ENCODE measurements at places on chromosomes 13 and 19. TPM values are rescaled to one million over a fixed set of nuclear protein-coding genes. Genes with fewer than 3 reads are reported as not detected.

TTYH1 gene
- total RNA-seq, result 10.4 TPM

FBXO17 gene
- 16.0 TPM for total RNA-seq

PLK5 gene
- 1.1 TPM for total RNA-seq

AZU1 gene
- 0.21 TPM for total RNA-seq

MED4 gene
- 49.1 TPM for total RNA-seq

B9D2 gene
- 6.8 TPM for total RNA-seq

KCNN1 gene
- 19.3 TPM for total RNA-seq

PCP2 gene
- total RNA-seq, result not detected

CILP2 gene
- total RNA-seq, result 0.23 TPM

GNG8 gene
- total RNA-seq, result not detected

GRIK5 gene
- 18.4 TPM for total RNA-seq

GRCh38 chr19:31658993-31659896 lies 310.0 kb upstream of the TSHZ3 start:
- no peaks in the 10 kb centered on the region for H3K4me1 ChIP-seq
- no peak overlapping the region for H3K27ac ChIP-seq
- H3K27me3 ChIP-seq, result no peaks in the 10 kb centered on the region
- no peak overlapping the region for H3K4me3 ChIP-seq

DNA sequence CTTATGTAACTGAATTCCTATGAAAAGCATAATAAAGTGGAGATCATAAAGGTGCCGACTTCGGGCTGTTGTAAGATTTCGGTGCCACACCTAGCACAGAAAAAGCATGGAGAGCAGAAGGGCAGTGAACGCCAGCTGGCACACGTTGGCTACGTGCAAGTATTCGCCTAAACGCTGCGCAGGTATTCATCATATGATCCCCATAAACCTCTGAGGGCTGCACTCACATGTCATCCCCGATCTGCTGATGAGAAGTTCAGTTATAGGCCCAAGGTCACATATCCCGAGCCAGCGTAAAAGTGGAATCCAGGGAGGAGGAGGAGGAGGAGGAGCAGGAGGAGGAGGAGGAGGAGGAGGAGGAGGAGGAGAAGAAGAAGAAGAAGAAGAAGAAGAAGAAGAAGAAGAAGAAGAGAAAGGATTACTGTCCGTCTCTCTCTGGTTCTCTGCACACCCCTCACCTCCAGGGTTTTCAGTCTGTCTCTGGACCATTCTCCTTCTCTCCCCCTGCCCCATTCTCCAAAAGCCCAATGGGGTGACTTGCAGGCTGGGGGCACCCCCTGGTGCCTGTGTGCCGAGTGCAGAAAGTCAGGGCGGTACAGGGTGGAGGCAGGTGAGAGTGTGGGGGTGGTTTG lies 18.6 kb upstream of the CYP2S1 start:
- peaks cover 8% of the 10 kb centered on the region for H3K4me1 ChIP-seq
- DNase-seq, result no peak
- no peaks in the 10 kb centered on the region for H3K36me3 ChIP-seq
- peak overlapping the region; percentile 14 for H3K4me3 ChIP-seq
- H3K27me3 ChIP-seq, result peaks cover 4% of the 10 kb centered on the region

- no peak for DNase-seq
- H3K36me3 ChIP-seq, result no peaks in the 10 kb centered on the region
- H3K27ac ChIP-seq, result no peak overlapping the region
- H3K4me3 ChIP-seq, result no peak overlapping the region
- no peaks in the 10 kb centered on the region for H3K27me3 ChIP-seq
Observed at GRCh38 chr19:30888937-30889336, 460.3 kb downstream of the TSHZ3 start.

GRCh38 chr19:51240866-51241265 lies 10.0 kb upstream of the SIGLECL1 start:
- H3K36me3 ChIP-seq, result peaks cover 27% of the 10 kb centered on the region
- no peak for DNase-seq
- H3K27ac ChIP-seq, result no peak overlapping the region
- H3K27me3 ChIP-seq, result peaks cover 7% of the 10 kb centered on the region

GRCh38 chr13:27643334-27644132 lies 21.8 kb downstream of the POLR1D start:
- H3K27me3 ChIP-seq, result no peaks in the 10 kb centered on the region
- H3K27ac ChIP-seq, result no peak overlapping the region
- H3K4me3 ChIP-seq, result no peak overlapping the region
- no peak for DNase-seq

- H3K4me1 ChIP-seq, result peaks cover 5% of the 10 kb centered on the region
- no peak overlapping the region for H3K27ac ChIP-seq
Observed at GRCh38 chr13:80331984-80332383, 8.9 kb downstream of the SPRY2 start.

DNA sequence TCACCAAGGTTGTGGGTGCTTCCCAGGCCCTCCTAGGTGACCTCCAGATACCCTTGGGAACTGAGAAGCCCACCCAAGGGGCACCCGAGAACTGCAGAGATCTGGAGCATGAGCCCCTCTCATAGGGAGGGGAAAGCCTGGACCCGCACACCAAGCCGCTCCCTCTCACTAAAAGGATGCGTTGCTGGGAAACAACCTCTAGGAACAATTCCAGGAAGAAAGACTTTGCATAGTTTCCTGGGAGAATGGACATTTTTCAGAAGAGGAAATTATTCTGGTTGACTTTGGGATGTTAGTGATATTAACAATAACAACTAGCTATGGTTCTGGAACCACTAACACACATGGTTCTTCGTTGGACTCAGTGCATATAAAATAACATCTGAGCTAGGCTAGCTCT lies 64.6 kb downstream of the SLC7A1 start:
- DNase-seq, result no peak
- peaks cover 6% of the 10 kb centered on the region for H3K27me3 ChIP-seq
- H3K4me1 ChIP-seq, result peaks cover 20% of the 10 kb centered on the region
- no peak overlapping the region for H3K4me3 ChIP-seq

- H3K4me1 ChIP-seq, result no peaks in the 10 kb centered on the region
- no peak overlapping the region for H3K27ac ChIP-seq
- H3K4me3 ChIP-seq, result no peak overlapping the region
- H3K27me3 ChIP-seq, result peaks cover 2% of the 10 kb centered on the region
Observed at GRCh38 chr13:36619535-36619934, 54.3 kb upstream of the SERTM1 start.

DNA sequence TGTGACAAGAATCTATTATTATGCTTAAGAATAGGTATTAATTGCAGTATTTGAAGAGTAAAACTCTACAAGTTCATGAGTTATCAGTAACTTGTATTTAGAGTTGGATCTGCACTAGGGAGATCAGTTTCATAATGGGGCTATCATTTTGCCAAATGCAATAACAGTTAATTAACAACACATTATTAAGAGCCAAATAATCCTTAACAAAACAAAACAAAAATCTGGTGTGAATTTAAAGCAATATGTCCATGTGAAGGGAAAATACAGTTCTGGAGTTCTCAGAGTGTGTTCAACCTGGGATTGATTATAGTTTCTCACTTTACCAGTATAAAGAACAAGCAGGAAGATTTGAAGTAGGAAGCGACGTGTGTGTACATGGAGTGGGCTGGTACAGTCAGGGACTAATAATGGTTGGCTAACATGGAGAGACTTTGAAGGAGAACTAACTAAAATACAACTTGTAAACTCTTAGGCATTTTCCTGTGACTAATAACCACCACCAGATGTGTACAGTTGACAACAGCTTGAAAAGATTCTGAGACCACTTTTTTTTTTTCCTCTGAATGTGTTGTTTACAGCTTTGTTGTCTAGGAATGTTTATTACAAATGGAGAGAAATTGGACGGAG lies 58.5 kb downstream of the POSTN start:
- no peaks in the 10 kb centered on the region for H3K36me3 ChIP-seq
- DNase-seq, result no peak
- no peaks in the 10 kb centered on the region for H3K27me3 ChIP-seq
- no peak overlapping the region for H3K4me3 ChIP-seq

GRCh38 chr13:78241278-78241919 lies 322.8 kb upstream of the EDNRB start:
- H3K4me3 ChIP-seq, result no peak overlapping the region
- no peaks in the 10 kb centered on the region for H3K4me1 ChIP-seq
- no peaks in the 10 kb centered on the region for H3K36me3 ChIP-seq
- H3K27ac ChIP-seq, result no peak overlapping the region

- no peaks in the 10 kb centered on the region for H3K27me3 ChIP-seq
- H3K36me3 ChIP-seq, result no peaks in the 10 kb centered on the region
- DNase-seq, result no peak
- no peak overlapping the region for H3K4me3 ChIP-seq
- peaks cover 7% of the 10 kb centered on the region for H3K4me1 ChIP-seq
Observed at GRCh38 chr13:71290963-71291841, 575.8 kb downstream of the DACH1 start.

GRCh38 chr13:19362946-19363510 lies 181.4 kb upstream of the TUBA3C start:
- DNase-seq, result no peak
- no peak overlapping the region for H3K4me3 ChIP-seq
- no peaks in the 10 kb centered on the region for H3K27me3 ChIP-seq
- no peak overlapping the region for H3K27ac ChIP-seq

- H3K27me3 ChIP-seq, result no peaks in the 10 kb centered on the region
- DNase-seq, result no peak
- no peak overlapping the region for H3K4me3 ChIP-seq
- no peak overlapping the region for H3K27ac ChIP-seq
- H3K4me1 ChIP-seq, result peaks cover 34% of the 10 kb centered on the region
- no peaks in the 10 kb centered on the region for H3K36me3 ChIP-seq
Observed at GRCh38 chr13:46168341-46168740, 13.6 kb downstream of the LCP1 start.

- no peak overlapping the region for H3K4me3 ChIP-seq
Observed at GRCh38 chr13:58946274-58946673, 1217.5 kb downstream of the DIAPH3 start.

- H3K4me3 ChIP-seq, result no peak overlapping the region
- H3K27me3 ChIP-seq, result peaks cover 25% of the 10 kb centered on the region
- no peak for DNase-seq
- H3K27ac ChIP-seq, result no peak overlapping the region
Observed at GRCh38 chr13:112880221-112880641, 88.8 kb upstream of the MCF2L start.

- DNase-seq, result no peak
- no peaks in the 10 kb centered on the region for H3K27me3 ChIP-seq
- no peaks in the 10 kb centered on the region for H3K36me3 ChIP-seq
Observed at GRCh38 chr13:52961256-52961910, 67.2 kb upstream of the OLFM4 start.

DNA sequence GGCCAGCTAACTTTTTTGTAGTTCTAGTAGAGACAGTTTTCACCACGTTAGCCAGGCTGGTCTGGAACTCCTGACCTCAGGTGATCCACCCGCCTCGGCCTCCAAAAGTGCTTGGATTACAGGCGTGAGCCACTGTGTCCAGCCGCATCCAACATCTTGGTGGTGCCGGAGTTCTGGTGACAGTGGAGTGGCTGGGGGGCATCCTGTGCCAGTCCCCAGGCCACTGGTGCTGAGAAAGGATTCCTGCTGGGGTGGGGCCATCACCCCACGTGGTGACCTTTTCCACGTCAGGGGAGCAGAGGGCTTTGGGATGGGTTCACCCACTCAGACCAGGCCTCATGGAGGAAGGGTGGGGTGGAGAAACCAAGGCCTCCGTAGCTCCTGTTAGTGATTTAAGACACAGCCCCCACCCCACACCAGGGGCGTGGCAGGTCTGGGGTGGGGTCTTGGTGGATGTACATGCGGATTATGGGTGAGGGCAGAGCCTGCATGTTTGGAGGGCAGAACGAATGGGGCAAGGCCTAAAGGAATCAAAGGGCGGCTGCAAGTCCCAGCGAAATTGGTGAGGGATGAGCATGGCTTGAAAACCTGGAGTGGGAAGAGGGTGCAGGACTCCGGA lies 12.9 kb upstream of the TUBB4A start:
- no peak overlapping the region for H3K27ac ChIP-seq
- peaks cover 8% of the 10 kb centered on the region for H3K27me3 ChIP-seq
- no peak overlapping the region for H3K4me3 ChIP-seq
- H3K4me1 ChIP-seq, result peaks cover 19% of the 10 kb centered on the region
- peaks cover 9% of the 10 kb centered on the region for H3K36me3 ChIP-seq

- H3K4me3 ChIP-seq, result no peak overlapping the region
- no peak for DNase-seq
- H3K27ac ChIP-seq, result no peak overlapping the region
- H3K36me3 ChIP-seq, result no peaks in the 10 kb centered on the region
- H3K4me1 ChIP-seq, result peaks cover 2% of the 10 kb centered on the region
Observed at GRCh38 chr13:108525827-108526226, 103.6 kb upstream of the MYO16 start.

- H3K27me3 ChIP-seq, result no peaks in the 10 kb centered on the region
- peaks cover 22% of the 10 kb centered on the region for H3K36me3 ChIP-seq
- no peaks in the 10 kb centered on the region for H3K4me1 ChIP-seq
Observed at GRCh38 chr13:75467040-75467728, 14.8 kb downstream of the TBC1D4 start.

DNA sequence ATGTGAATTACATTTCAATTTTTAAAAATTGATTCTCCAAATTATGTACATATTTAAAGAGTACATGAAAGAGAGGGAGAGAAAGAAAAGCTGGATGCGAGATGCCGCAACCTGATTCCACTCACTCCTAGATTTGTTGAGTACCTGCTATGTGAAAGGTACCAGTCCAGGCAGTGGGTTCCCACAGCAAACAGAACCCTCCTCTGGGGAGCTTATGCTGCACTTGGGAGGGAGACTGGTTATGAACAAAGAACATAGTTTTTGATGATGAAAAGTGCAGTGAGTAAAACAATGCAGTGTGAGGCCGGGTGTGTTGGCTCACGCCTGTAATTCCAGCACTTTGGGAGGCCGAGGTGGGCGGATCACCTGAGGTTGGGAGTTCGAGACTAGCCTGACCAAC lies 43.4 kb downstream of the ACTN4 start:
- H3K4me3 ChIP-seq, result no peak overlapping the region
- DNase-seq, result no peak
- H3K4me1 ChIP-seq, result peaks cover 64% of the 10 kb centered on the region
- H3K27me3 ChIP-seq, result peaks cover 10% of the 10 kb centered on the region
- peaks cover 17% of the 10 kb centered on the region for H3K36me3 ChIP-seq
- no peak overlapping the region for H3K27ac ChIP-seq

DNA sequence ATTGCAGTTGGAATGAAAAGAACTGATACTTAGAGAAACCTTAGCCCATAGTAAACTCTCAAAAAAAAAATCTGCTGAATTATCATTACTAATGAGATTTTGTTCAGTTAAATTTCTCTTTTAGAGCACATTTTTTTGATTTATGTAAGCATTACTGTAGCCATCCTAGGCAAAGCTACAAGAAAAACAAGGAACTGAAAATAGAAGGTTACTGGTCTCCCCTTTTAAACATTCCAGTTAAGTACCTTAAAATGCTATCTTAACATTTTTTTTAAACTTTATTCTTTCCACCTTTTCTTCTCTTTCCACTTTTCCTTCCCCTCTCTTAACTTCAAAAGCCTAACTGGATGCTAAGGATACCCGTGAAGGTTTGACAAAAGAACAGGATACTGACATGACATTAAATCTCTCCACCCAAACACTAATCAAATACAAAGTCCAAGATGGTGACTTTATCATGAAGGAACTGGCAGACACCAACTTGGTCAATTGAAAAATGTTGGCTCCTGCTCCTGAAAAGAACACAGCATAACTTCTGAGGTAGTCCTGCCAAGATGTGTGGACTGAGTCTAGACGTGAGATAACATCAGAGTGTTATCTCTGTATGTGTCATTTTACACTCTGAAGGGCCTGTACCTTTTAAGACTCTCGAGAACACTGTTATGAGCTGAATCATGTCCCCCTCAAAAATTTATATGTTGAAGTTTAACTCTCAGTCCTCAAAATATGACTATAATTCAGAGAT lies 29.5 kb upstream of the SACS start:
- no peaks in the 10 kb centered on the region for H3K27me3 ChIP-seq
- H3K27ac ChIP-seq, result no peak overlapping the region
- H3K4me1 ChIP-seq, result peaks cover 2% of the 10 kb centered on the region
- DNase-seq, result no peak
